ENCODE measurements at places on chromosomes 13 and 19.
A peak's percentile ranks its signal among the peaks of the same experiment; 100 is the strongest.

DNA sequence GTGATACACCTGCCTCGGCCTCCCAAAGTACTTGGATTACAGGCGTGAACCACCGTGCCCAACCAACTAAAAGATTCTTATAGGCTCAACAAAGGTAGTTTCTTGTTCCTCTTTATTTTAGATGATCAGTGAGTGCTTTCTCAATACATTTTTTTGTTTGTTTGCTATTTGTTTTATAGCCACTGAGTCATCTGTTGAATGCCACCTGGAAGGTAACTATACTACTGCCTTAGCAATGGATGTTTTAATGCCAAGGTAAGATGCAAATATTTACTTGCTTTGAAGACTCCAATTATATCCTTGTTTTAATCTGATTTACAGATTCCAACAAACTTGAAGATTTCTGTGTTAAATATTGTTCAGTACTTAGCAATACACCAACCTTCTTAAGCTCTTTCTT is 2807.4 kb upstream of the PCDH20 start:
- no peak for DNase-seq

DNA sequence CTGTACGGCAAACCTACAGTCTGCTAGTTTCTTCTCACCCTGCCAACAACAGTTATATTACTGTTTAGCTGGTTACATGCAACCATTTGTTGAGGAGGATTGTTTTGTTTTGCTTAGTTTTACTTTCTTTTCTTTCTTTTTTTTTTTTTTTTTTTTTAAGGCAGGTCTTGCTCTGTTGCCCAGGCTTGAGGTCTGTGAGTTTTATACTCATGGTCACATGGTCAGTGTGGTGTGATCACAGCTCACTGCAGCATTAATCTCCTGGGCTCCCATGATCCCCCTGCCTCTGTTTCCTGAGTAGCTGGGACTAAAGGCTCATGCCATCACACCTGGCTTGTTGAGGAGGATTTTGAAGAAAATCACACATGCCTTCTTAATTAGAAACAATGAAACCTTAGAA is 505.6 kb downstream of the GPC5 start:
- no peak for DNase-seq

DNA sequence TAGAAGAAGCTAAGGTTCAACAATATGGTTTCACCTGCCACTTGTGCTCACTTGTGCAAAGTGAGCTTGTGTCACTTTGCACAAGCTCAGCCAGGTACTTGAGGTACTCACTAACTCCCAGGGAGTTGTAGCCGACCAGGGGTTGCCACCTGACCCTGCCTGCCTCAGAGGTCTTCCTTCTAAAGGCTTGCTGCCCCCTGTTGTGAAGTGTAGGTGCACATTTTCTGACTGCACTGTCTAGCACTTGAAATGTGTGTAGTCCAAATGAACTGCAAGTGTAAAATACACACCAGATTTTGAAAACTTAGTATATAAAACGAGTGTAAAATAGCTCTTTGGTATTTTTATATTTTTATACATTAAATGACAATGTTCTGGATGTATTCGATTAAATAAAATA is 230.8 kb downstream of the DLEU7 start:
- no peak for DNase-seq

DNA sequence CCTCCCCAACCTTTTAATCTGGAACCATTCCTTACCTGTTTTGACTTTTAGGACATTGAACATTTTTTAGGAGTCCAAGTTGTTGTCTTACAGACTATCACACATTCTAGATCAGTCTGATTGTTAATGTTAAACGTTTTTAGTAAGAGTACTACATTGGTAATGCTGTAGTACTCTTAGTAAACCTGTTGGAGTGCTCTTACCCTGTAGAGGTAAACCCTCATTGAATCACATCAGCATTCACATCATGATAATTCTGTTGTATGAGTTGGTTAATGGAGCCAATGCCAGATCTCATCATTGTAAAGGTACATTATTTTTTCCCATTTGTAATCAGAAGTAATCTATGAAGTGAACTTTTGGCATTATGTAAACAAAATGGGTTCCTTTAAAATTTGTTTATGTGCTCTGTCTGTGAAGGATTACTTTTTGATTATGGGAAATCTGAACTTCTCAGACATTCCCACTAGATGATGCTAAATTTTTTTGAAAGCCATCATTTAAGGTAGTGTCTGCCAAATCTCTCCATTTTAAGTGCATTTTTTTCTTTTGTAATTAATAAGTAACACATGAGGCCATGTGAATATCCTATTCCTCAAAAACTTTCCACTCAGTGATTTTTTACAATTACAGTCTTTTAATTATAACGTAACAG is 55.2 kb downstream of the VWA8 start:
- DNase-seq: peak; percentile 76

GRCh38 chr19:16726916-16727315 is 7.3 kb downstream of the NWD1 start:
- DNase-seq: no peak

- peak; percentile 62 for DNase-seq
Observed at GRCh38 chr13:46321494-46322225, 65.4 kb downstream of the RUBCNL start.

DNA sequence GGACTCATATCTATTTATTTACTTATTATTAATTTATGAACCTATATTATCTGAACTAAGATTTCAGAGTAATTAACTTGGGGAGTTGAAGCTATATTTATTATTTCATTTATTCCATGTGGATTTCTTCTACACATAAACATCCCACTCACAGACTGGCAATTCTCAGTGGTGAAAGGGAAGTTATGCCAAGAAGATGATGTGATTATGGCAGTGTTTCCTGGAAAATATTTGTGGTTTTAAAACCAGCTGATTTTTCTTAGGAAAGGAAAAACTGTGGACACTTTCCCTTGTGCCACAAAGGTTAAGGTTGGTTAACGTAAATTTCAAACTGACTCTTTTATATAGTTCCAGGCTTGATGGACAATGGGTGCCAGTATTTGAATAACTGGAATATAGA is 513.1 kb downstream of the SLITRK6 start:
- DNase-seq: no peak

- DNase-seq: no peak
Observed at GRCh38 chr13:30932481-30933353, at the start of gene TEX26. Gene TEX26 (plus strand): TSS chr13:30932656. CDS start chr13:30932716, 60 bp downstream.

DNA sequence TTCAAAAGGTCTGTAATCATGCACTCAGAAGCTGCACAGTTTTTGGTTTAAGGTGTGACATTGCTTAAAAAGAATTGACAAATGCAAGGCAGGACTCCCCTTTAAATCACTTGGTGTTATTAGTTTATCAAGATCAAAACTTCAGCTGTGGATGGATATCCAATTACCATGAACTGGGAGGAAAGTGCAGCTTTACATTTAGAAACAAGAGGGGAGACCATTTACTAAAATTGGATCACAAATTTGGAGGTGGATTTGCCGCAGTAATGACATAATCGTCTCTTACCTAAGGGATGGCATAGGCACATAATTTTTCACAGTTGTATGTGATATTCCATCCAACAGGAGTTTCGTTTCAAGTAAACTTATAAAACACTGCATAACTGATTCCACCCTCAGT is 1610.2 kb downstream of the SLITRK5 start:
- DNase-seq: no peak

DNA sequence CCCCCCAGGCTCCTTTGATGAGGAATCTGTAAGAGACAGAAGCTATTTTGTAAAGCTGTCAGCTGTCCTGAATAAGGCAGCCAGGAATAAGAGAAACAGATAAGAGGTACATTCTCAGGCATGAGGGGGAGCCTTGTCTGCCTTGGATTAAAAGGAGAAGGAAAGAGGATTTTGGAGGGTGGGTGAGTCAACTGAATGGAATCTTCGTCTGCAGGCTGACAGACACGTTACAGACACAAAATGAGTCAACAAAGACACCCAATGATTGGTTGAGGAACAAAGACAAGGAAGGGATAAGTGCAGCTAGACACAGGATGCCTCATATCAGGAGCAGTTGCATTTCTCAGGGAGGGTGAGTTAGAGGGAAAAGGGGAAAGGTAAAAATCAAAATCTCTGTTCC is 162.5 kb downstream of the OLFM4 start:
- peak; percentile 15 for DNase-seq

DNA sequence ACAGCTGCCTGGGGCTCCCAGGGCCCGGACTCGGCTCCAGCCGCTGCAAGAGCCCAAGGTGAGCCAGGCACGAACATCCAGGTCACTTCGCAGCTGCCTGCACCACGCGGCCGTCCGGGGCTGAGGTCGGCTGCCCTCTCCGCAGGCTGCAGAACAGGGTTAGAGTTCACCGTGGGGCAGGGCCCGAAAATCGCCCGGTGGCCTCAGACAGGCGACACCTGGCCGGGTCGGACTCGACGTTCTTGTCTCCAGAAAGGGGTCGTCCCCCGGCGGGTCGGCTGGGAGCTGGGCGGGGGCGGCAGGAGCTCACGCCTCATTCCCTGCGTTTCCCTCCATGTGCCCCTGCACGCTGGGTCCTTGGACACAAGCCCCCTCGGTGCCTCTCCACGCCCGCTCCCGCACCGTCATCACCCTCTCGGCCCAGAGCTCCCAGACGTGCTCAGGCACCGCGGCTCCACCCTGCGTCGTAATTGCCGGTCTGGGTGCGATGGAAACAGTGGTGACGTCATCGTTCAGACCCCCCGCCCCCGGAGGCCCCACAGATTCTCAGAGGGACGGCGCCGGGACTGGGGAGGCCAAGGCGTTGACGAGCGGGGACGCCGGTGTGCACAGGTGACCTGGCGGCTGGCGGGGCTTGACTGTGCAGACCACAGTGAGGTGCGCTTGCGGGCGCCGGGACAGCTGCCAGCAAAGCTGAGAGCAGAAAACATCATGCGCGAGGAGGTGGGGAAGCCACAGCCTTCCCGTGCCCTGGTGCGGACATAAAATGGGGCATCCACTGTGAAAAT is 4.0 kb upstream of the GRIN3B start:
- DNase-seq: peak; percentile 71

- DNase-seq: peak; percentile 47
Observed at GRCh38 chr13:45728759-45729158, 26.6 kb downstream of the CBY2 start.

DNA sequence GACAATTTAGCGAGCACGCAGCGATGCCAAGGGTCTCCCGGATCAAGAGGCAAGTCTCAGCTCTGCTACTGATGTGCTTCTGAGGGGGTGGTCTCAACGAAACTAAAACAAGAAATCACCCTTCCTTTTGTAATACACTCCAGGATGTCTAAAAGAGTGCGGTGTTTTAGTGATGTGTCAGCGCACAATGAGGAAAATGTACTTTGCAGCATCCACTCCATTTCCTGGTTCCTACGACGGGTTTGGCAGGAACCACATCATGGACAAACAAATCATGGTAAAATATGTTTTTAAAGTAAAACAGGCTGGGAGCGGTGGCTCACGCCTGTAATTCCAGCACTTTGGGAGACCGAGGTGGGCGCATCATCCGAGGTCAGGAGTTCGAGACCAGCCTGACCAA is 154.0 kb upstream of the TSC22D1 start:
- no peak for DNase-seq

DNA sequence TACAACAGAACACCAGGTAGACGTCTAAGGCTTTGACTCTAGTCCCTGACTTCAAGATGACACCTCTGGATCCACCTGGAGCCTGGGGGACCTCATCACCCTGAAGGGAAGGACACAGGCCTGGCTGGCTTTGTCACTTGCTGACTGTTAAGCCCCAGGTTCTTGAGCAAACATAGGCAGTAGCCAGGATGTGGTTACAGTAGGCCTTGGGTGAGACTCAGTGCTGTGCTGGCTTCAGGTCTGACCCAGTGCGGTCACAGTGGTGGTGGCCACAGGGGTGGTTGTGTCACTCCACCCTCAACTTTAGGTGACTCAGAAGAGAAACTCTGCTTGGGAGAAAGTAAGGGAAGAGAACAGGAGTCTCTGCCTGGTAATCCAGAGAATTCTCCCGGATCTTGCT is 497.8 kb downstream of the UQCRFS1 start:
- peak; percentile 40 for DNase-seq

GRCh38 chr13:101942038-101942437 is 459.8 kb downstream of the FGF14 start:
- DNase-seq: peak; percentile 48

DNA sequence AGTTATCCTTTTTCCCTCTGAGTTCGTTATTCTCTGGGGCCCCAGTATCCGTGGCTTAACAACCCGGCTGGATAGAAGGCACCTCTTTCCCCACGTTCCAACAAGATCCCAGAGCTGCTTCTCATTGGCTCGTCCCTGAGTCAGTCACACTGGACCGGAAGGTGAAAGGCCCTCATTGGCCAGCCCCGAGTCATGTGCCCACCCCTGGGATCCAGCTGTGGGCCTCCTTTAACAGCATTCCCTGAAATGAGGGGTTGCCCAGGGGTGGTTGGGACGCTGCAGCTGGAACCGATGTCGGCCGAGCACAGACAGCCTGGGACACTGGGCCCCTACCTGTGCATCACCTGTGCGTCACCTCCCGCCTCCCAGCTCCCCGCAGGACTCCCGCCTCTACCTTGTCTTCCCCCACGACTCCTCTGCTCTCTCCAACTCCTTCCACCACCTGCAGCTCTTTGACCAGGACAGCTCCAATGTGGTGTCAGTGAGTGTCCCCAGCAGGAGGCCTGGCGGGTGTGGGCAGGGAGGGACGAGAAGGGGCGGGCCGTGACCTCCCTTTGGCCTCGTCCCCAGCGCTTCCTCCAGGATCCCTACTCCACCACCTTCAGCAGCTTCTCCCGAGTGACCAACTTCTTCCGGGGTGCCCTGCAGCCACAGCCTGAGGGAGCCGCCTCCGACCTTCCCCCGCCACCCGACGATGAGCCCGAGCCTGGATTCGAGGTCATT is 4.3 kb downstream of the TBC1D17 start:
- peak; percentile 57 for DNase-seq

- DNase-seq: no peak
Observed at GRCh38 chr13:98325724-98326123, 148.7 kb upstream of the RNF113B start.

GRCh38 chr19:7860714-7861618 is 13.2 kb downstream of the PRR36 start:
- no peak for DNase-seq

- DNase-seq: no peak
Observed at GRCh38 chr19:32273483-32273882, 71.9 kb upstream of the ZNF507 start.

DNA sequence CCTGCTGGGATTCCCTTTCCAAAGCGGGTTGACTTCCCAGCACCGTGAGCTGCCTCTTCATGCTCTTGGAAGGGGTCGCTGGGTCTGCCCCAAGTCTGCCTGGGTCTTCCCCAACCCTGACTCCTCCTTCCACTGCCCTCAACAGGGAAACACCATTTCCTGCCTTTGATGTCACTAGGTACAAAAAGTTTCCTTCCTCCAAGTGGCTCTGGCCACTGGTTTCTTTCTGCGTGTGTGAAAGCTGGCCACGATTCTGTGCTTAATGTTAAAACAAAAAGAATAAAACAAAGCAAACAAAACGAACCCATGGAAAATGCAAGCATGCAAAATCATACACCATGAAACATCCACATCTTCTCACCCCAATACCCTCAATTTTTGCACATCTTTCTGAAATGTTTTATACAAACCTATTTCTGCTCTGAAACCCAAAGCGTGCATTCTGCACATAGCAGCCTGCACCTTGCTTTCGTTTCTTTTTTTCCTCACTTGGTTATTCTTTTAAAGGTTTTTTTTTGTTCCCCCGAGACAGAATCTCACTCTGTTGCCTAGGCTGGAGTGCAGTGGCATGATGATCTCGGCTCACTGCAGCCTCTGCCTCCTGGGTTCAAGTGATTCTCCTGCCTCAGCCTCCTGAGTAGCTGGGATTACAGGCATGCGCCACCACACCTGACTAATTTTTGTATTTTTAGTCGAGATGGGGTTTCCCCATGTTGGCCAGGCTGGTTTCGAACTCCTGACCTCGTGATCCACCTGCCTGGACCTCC is 12.5 kb upstream of the TNFSF9 start:
- DNase-seq: no peak

- no peak for DNase-seq
Observed at GRCh38 chr19:3179739-3180293, 1.2 kb downstream of the S1PR4 start.

- no peak for DNase-seq
Observed at GRCh38 chr13:34034411-34034810, 216.5 kb downstream of the RFC3 start.
